ENCODE measurements at places on chromosomes 6 and 20. TPM values are rescaled to one million over a fixed set of nuclear protein-coding genes. Genes with fewer than 3 reads are reported as not detected.

GRCh38 chr6:84508334-84508733, 256.1 kb downstream of the TBX18 start:
- no peak for DNase-seq

DNA sequence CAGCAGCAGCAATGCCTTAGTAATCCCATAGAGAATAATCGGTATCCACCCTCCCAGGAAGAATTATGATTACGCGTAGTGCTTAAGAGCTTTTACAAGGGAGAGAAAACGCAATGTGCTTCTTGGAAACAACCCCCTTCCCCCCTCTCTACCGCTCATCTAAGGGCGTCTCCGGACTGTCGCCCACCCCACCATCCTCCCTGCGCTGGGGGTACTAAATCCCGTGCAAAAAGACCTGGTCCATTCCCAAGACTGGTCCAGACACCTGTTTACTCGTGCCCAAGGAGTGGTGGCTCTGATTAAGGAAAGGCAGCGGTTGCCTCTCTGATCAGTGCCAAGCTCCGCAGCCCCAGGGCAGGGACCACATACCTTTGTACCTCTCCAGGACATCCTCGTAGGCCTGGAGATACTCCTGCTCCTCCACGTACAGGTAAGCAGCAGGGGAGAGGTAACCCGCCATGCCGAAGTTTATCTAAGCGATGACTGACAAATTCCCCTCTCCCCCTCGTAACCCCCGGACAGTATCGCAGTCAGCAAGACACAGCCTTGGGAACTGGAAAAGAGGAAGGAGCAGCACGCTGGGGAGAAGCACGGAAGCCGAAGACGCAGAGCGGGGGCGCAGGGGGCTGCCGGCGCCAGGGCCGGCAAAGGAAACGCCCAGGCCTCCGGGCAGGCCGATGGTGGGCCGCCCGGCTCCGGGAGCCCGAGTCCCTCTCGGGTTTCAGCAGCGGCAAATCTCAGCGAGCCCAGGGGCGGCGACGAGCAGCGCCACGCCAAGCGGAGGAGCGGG, 112.0 kb upstream of the BEND6 start:
- peak; percentile 64 for DNase-seq

VGLL2 gene
- total RNA-seq: not detected

GRCh38 chr6:45589367-45589766, 211.6 kb upstream of the SUPT3H start:
- no peak for DNase-seq

GRCh38 chr6:118514689-118515088, 33.4 kb upstream of the PLN start:
- DNase-seq: no peak

ULBP3 gene
- total RNA-seq: 8.1 TPM

GNMT gene
- total RNA-seq: not detected

DNA sequence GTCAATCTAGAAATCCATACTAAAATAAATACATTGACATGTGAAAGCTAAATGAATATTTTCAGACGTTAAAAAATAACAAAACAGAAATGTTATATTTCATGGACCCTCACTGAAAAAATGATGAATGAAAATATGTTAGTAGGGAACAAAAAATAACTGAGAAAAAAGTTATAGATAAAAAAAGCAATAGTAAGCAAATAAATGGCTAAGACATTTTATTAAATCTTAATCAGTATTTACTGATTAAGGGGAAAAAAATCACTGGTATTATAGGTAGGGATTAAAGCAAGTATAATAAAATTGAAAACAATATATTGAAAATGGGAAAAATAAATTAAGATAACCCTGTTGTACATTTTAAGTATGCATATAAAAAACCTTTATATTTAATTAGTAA, 468.1 kb upstream of the MANEA start:
- no peak for DNase-seq

DNA sequence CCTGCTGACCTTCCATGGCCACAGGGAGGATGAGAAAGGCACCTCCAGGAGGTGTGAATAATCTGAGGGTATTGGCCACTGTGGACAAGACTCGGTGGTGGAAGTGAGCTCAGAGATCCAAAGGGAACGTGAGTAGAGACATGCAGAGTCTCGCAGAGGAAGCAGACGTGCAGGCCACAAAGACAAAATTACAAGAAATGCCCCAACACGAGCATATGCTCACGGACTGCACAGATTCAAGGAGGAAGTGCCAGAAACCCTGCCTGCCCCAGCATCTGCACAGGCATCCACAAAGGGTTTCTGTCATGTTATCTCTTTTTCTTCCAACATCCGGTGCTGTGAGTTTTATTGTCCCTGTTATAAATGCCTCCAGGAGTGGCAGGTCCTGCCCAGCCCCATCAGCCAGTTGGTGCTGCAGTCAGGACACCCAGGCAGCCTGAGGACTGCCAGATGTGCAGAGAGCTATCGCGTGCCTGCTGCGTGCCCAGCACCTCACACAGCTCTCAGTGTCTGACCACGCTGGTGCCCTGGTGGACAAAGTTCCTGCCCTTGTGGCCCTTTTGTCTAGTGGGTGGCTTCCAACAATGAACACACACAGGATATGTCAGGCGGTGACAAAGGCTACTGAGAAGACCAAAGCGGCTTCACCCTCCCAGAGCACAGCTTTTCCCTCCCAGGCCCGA, 34.0 kb upstream of the FANCE start:
- DNase-seq: no peak

DNA sequence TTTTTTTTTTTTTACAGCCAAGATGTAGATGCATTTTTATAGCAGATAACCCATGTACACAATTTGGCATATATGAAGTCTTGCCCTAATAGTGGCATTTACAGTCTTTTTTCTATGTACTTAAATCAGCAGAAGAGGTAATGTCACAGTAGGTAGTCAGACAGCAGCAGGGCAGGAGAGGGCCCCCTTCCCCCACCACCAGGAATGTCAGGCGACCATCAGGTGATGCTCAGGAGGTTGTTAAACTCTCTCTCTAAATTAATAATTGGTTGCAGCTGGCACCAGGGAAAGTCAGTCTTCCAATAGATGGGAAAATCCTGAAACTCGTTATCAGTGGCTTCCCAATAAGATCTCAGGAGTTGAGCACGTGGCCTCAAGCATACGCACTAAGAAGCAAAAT, 188.0 kb upstream of the ADGRB3 start:
- DNase-seq: no peak

CPNE5 gene
- not detected for total RNA-seq

SLC32A1 gene
- total RNA-seq: not detected

- no peak for DNase-seq
Measured at GRCh38 chr6:117617210-117618035, 15.1 kb upstream of the GOPC start.
